ENCODE measurements at places on chromosomes 16 and 17. TPM values are rescaled to one million over a fixed set of nuclear protein-coding genes. Genes with fewer than 3 reads are reported as not detected.
A peak's percentile ranks its signal among the peaks of the same experiment; 100 is the strongest.

GRCh38 chr17:79761894-79762589, 15.9 kb upstream of the CBX2 start:
- DNase-seq: no peak

GRCh38 chr17:19009970-19010369, 5.4 kb upstream of the FAM83G start:
- DNase-seq: no peak

DNA sequence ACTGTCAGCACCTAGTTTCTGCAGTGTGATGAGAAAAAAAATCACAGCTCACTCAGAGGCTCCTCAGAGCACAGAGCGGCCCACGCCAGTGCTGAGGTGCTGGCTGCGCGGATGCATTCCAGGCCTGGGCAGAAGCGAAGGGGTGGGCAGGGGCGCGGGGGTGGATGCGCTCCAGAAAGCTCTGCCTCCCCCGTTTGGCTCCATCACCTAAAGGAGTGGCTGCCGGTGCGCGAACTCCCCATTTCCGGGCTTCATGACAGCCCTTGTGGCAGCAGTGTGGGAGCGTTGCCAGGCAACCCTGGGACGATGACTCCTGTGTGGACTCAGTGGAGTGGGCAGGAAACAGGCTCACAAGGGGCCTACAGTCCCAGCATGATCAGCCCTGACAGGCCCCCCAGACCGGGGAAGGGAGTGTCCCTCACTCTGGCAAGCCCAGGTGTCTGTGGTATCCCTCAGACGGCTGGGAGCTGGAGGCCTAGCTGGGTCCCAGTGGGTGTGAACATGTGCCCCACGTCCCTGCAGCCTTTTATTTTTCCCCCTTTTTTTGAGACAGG, 32.8 kb upstream of the NUDT16L1 start:
- DNase-seq: peak; percentile 26

GRCh38 chr17:64537488-64537887, 30.7 kb downstream of the CEP95 start:
- DNase-seq: no peak

DNA sequence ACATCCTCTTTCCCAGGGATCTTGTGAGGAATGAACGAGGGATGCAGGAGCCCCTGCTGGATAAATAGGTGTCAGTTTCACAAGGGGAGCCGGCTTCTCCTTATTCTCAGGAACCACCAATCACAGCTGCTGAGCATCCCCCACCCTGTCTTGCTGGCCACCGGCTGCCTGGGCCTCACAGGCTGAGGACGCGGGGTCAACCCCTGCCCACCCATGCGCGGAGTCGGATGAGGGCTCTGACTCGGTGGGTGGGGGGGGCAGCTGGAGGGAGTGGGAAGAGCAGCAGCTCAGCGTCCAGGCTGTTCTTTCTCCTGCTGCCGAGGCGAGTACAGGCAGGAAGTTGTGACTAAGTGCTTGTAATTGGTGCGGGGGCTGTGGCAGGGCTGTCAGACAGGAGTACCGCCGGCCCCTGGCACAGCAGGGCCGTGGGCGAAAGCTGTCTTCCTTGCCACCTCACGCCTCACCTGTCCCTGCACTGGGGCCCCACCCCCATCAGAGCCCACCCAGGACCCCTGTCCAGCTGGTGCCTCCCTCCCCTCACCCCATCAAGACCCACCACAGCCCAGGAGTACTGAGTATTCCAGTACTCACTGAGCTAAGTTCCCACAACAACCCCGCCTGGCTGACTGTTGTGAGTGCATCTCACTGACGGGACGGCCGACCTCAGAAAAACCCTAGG, 11.0 kb upstream of the DPEP1 start:
- DNase-seq: peak; percentile 84

- DNase-seq: no peak
Measured at GRCh38 chr17:36645422-36645821, 44.0 kb downstream of the MRM1 start.

DNA sequence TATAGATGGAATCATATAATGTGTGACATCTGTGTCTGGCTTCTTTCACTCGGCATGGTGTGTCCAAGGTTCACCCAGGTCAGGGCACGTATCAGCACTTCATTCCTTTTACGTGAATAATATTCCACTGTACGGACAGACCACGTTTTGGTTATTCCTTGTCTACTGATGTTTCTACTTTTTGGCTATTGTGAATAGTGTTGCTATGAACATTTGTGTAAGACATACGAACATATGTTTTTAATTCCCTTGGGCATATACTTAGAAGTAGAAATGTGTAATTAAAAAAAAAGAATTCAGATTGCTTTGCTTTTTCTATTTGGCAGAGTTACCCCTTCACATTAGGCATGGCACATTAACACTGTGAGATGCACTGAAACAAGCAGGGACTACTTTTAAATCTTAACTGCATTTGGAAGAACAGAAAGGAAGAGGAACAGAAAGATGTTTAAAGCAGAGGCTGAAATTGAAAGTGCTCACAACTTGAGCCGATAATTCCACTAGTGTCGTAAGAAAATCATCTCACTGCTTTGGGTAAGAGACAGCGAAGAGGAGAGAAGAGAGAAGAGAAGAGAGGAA, 105.3 kb downstream of the VPS53 start:
- DNase-seq: no peak

DNA sequence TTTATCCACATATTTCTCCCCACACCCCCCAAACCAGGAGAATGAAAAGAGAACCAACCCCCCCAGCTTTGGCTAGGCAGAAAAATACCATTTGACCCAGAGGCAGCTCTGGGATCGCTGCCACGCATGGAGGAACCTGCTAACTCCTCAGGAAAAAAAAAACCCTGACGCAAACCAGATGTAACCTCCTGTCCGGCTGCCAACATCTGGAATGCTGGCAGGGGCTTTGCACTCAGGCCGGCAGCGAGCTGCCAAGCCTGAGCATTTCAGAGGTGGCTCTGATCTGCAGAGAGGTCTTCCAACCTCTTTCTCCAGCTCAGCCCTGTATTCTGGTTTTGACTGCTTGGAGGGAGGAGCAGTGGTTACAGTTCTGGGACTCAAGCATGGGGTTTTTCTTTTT, 8.2 kb downstream of the IGFBP4 start:
- no peak for DNase-seq

DNA sequence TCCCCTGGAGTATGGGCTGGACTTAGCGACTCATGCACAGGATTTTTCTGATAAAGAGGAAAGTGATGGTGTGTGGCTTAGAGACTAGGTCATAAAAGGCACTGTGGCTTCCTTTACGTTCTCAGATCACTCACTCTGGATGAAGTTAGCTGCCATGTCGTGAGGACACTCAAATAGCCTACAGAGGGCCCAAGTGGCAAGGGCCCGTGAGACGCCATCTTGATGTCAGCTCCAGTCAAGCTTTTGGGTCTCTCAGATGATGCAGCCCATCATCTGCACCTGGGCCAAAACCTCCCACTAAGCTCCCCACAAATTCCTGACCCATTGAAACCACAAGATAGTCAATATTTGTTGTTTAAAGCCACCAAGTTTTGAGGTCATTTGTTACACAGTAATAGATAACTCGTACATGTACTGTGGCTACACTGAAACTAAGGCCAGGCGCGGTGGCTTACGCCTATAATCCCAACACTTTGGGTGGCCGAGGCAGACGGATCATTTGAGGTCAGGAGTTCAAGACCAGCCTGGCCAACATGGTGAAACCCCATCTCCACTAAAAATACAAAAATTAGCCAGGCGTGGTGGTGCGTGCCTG, 14.7 kb downstream of the ST6GALNAC2 start:
- no peak for DNase-seq

GRCh38 chr16:78800523-78800922, 701.1 kb downstream of the WWOX start:
- DNase-seq: no peak

- no peak for DNase-seq
Measured at GRCh38 chr17:77542011-77542410, 401.2 kb downstream of the SEC14L1 start.

GRCh38 chr17:58224315-58224714, 5.3 kb upstream of the MKS1 start:
- DNase-seq: peak; percentile 63

GRCh38 chr16:50925758-50926357, 184.0 kb downstream of the CYLD start:
- peak; percentile 0 for DNase-seq

GRCh38 chr17:51128076-51128475, 7.4 kb upstream of the SPAG9 start:
- DNase-seq: peak; percentile 24

DNA sequence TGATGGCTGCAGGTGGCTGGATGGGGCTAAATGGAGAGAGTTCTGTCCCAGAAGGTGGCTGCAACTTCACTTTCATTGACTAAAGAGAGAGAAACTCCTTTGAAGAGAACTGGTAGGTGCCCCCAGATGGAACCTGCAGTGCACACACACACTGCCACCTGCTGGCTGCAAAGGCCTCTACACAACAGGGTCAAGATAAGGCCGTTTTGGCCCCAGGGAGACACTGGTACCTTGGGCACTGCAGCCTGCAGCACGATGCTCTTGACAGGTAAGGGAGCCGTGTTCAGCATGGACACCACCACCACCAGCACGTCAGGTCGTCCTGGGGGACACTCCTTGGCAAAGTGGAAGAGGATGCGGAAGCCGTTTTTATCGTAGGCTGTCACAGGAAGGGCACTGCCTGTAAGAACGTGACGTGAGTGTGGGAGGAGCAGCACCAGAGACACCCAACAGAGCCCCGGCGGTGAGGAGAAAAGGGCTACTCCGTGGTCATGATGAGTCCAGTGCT, 22.7 kb downstream of the GGA3 start:
- peak; percentile 61 for DNase-seq

DNA sequence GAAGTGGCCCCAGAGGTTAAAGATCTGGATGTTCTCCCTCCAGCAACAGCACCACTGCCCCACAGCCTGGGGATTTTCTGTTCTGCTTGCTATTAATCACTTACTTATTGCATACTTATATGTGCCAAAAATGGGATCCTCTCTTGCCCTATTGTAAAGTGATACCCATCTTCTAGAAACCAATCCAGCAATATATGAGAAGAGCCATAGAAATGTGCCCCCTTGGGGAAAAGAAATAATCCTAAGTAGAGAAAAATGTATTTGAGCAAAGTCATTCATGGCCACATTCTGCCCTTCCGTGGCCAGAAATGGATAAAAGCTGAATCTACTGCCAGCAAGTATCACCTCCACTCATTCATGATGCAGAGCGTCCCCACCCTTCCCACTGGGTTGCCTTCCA, 20.9 kb downstream of the SOST start:
- no peak for DNase-seq

DNA sequence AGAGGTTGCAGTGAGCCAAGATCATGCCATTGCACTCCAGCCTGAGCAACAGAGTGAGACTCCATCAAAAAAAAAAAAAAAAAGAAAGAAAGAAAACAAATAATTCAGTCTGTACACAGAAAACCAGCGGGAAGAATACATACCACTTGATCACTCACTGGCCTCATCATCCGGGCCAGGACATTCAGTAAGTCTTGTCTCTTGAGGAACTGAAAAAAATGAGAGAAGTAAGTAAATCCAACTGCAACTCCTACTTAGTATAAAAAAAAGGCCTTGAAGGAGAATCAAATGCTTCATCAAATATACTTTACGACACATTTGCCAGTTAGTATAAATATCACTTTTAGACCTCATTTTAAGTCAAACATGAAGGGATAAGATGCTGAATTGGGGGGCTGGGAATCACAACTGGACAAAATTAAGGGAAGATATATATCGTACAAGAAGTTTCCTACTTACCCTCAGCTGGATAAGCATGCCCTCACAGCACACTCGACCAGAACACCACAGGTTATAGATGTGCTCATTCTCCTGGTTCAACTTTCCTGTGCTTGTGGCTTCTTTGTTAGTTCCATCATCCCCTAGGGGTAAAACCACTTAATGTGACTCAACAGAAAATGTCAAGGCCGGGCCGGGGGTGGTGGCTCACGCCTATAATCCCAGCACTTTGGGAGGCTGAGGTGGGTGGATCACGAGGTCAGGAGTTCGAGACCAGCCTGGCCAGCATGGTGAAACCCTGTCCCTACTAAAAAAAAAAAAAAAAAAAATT, 12.4 kb downstream of the CCDC47 start:
- DNase-seq: peak; percentile 29

DNA sequence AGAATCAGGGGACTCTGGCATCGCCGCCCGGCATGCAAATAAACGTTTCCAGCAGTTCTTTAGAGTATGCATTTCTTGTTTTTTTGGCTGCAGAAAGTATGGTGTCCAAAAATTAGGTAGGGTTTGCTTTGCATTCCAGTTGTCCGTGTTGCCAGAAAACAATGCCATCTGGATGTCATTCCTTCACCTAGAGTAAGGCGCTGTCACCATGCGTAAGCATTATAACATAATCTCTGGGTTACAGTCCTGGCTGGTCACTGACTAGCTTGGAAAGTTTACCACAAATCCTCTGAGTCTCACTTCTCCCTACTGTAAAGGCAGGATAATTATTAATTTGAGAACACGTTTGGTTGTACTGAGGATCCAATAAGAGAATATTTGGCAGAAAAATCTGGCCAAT, 457.7 kb downstream of the XYLT1 start:
- no peak for DNase-seq

- DNase-seq: peak; percentile 36
Measured at GRCh38 chr16:80899809-80900592, 95.6 kb upstream of the CDYL2 start.

GRCh38 chr17:67080804-67081203, 36.5 kb downstream of the CACNG1 start:
- DNase-seq: no peak

DNA sequence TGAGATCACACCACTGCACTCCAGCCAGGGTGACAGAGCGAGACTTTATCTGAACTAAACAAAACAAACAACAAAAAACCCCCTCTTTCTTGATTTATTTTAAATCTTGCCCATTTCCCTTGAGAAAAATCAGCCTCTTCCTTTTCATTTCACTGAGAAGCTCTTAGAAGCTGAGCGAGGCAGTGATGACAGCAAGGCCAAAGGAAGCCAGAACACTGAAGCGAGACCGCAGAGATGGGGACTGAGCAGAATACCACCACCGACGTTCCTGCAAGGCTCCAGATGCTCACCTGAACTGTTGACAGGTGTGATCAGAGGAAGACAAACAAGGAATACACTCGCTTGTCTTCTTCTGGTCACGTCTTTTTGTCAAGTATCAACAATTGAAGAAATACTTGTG, 30.5 kb upstream of the IRF8 start:
- no peak for DNase-seq

WNK4 gene
- not detected for total RNA-seq

KRTAP4-5 gene
- total RNA-seq: not detected

QRICH2 gene
- total RNA-seq: 1.4 TPM

KRTAP17-1 gene
- not detected for total RNA-seq

RHBDL1 gene
- total RNA-seq: 0.80 TPM

ABI3 gene
- total RNA-seq: 0.19 TPM
